ENCODE measurements at places on chromosomes 16 and 17. TPM values are rescaled to one million over a fixed set of nuclear protein-coding genes. Genes with fewer than 3 reads are reported as not detected.

Gene RHOT2
- 52.0 TPM for total RNA-seq

Gene TMEM106A
- 1.5 TPM for total RNA-seq

Gene ABCA9
- 0.15 TPM for total RNA-seq

Gene ITGA2B
- total RNA-seq: 0.23 TPM

Gene TAX1BP3
- 364 TPM for total RNA-seq

Gene ASPA
- not detected for total RNA-seq
